Activated CD8-positive, alpha-beta memory T cell treated with anti-CD3 and anti-CD28 coated beads for 1 hour (primary cell): ENCODE measurements at places on chromosomes 5 and 9.

DNA sequence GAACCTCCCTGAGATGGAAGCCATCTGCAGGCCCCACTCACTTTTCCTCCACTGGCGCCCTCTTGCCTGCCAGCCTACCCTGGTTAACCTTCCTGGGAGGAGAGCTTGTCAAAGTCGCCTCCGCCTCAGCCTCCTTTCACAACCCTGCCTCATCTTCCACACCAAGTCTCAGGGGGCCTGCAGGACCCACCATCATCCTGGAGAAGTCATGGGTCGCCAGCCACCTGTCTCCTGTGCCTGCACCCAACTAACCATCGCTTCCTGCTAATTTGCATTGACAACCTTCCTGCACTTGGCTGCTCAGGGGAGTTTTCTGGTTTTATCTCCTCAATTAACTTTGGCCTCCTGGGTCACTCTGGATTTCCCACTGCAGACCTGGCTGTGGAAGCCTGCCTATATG is 52.8 kb upstream of the GRHPR start:
- DNase-seq = no peak

GRCh38 chr9:128141604-128142003 is 7.6 kb upstream of the LCN2 start:
- DNase-seq = no peak

DNA sequence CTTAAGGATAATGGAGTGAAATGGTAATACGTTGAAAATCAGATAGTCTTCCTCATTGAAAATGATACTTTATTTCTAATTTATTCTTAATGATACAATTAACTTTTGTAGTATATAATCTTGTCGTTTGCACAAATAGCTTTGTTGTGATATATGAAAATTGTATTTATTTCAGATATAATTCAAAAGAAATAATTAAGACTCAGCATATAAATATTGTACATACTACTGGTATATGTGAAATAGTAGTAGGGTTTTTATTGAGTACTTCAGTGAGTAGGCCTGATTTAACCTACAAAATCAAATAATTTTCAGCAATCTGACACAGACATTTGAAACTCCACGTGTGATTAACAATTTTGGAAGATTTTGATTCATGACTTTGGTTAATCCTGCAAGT is 4.8 kb downstream of the C5orf22 start:
- DNase-seq = no peak

DNA sequence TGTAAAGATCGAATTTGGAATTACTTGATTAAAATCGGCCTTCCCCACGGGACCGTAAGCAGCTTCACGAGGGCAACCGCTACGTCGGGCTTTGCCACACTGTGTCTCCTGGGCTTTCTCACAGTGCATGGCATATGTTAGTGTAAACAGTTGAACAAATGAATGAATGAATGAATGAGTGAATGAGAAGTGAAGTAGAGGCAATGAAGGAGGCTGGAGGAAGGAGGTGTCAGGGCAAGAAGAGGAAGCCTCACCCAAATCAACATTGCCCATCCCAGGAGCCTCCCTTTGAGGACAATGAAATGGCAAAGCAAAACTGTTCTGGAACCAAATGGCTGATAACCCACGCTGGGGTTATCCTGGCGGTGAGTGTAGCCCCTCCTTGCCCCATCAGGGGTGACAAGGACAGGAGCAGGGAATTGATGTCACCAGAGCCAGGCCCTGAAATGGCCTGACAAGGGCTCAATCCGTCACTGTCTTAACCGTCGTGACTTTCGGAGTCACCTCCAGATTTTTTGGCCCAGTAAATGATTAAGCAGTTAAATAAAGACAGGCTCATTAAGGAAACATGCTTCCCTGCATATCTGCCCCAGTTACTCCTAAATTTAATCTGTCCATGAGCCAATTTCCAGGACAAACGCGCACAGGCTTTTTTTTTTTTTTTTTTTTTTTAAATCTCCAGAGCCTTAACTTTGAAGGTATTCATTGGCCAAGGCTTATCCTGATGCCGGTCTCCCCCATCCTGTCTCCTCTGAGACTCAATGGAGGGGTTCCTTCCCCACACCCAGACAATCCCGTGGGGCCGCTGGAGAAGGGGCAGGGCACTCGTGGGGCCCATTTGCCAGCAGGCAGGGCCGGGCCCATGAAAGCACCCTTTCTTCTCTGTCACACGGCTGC is 88.4 kb upstream of the BOD1 start:
- no peak for DNase-seq

DNA sequence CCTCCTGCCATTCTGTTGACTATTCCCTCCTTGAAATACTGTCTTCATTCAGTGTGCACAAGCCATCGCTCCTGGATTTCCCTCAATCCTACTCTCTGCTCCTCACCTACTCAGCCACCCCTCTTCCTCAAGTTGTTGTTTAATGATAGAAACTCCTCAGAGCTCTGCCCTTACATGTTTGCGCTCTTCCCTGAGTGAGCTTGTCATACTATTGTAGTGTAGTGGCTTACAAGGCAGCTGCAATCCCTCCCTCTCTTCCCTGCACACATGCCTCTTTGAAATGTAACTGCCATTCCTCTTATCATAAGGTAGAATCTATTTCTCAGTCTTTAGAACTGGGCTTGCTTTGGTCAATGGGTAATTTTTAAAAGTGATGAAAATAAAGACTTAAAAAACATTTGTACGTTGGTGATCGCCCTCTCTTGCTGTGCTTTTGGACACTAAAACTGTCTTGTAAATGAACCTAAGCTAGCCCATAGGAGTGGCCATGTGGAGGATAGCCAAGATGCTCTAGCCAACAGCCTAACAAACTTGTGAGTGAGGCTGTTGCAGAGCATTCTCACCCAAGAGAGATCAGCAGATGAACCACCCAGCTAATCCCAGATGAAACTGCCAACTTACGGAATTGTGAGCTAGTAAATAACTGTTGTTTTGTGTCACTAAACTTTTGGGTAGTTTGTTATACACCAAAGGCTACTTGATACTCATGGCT is 18.1 kb upstream of the SMAD5 start:
- DNase-seq = no peak

- no peak for DNase-seq
Measured at GRCh38 chr5:154878642-154879335, 20.4 kb downstream of the CNOT8 start.

DNA sequence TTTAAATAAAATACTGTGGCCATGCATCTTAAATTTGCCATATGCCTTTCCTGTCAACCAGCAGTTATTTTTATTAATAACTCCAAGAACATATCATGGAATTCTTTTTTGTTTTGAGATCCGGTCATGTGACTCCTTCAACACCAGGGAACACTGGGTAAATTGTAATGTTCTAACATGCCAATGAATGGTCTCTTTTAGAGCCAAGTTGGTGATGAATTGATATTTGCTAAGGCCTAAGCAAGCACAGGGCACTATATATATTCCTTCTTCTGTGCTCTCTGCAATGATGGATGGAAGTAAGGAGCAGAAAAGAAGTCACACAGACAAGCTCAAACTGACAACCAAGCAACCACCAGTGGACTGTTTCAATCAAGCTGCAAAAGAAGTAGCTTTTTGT is 124.0 kb downstream of the EFNA5 start:
- no peak for DNase-seq

DNA sequence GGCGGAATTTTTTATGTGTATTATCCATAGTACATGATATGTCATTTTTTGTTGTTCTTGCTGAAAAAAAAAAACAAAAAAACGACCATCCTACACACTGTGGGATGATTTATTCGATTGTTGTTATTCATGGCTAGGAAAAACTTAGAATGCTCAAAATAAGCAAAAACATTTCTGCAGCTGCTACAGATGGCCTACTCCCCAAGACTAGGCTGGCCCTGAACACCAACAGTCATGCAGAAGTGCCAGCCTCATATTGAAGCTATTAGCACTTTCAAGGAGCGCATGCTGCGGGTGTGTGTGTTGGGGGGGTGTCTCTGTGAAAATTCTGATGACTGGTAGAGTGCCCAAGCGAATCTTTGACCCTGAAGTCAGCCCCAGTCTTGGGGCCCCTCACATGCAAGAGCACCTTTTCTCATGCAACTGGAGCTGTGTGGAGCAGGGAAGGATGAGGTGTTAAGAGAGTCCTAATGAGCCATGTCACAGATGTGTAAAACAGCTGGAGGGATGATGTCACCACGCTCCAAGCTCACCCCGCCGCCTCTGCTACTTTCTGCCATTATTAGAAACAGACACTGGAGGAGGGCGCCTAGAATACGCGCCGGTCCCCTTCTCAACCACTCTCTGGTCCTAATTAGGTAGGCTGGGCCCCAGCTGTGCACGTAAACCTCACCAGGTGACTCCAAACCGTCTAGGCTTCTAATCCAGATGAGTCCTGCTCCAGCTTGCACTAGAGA is 61.0 kb upstream of the SMIM23 start:
- no peak for DNase-seq

GRCh38 chr5:176671890-176672747 is 24.8 kb downstream of the TSPAN17 start:
- DNase-seq = no peak

GRCh38 chr9:117465706-117466105 is 50.8 kb upstream of the ASTN2 start:
- DNase-seq = no peak

GRCh38 chr5:103829585-103829984 is 267.0 kb upstream of the NUDT12 start:
- no peak for DNase-seq

DNA sequence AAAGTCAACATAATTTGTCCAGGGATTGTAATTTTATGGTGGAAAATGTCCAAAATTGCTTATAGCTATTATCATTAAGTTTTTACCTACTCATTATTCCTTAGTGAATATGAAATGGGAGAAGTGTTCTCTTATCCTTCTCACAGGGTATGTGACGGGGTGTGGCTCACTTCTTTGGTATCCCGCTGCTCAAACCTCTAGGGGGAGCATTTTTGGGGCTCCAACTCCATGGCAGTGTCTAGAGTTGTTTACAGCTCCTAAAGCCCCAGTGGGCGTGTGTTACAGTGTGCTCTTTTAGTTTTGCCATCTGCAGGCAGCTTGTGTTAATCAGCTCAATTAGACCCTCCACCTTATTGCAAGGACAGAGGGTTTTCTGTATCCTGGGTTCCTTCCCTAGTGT is 89.4 kb downstream of the CDKN2A start:
- DNase-seq = no peak

GRCh38 chr9:122086873-122087272 is 6.2 kb downstream of the TTLL11 start:
- DNase-seq = no peak

- no peak for DNase-seq
Measured at GRCh38 chr9:32394381-32395049, 10.1 kb downstream of the ACO1 start.

DNA sequence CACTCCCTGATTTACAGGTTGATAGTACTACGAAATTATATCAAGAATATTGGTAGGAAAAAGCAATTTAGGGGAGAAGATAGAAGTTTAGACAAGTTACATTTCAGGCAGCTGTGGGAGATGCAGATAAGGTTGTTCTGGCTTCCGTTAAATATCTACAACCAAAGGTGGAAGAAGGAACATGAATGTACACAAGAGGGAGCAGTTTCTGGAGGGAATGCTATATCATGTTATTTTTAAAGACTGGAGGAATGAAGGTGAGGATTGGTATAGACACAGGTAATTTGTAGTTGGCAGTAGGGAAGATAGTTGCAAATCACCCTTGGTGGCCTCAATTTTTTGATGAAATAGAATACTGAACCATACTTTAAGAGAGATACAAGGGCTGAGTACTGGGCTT is 187.3 kb upstream of the NMUR2 start:
- DNase-seq = no peak

DNA sequence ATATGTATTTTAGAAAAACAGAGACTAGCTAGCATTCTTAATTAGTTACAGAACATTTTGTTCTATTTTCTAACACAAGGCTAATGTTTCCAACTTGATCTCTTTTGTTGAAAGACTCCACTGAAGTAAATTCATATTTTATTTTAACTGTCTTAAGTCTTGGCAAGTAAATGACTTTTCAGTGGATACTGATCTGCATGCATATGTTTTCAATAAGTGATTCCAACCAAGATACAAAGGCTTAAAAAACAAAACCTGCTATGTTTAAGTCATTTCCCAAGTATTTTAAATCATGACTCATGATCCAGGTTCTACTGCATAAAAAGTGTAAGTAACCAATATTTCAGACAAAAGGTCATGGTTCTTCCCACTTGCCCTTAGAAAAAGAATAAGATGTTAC is 5.7 kb downstream of the CDO1 start:
- DNase-seq = no peak

DNA sequence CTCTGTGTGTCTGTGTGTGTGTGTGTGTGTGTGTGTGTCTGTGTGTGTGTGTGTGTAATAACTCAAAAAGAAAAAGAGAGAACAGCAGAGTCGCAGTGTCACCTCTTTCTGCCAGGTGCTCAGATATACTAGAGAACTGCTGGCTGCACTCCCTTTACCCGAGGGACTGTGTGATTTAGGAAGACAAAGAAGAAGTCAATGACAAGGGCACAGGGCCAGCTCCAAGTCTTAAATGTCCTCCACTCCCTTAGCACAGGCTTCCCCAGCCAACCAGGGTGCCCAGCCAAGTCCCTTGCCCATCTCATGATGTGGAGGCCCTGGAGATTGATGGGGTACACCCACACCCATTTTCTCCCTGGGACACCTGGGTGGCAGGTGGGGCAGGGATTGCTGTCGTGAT is 8.7 kb downstream of the CCNJL start:
- DNase-seq = no peak

GRCh38 chr5:63655043-63655442 is 307.2 kb downstream of the HTR1A start:
- DNase-seq = no peak

- no peak for DNase-seq
Measured at GRCh38 chr9:95771556-95772246, 103.8 kb upstream of the ERCC6L2 start.

GRCh38 chr5:142421621-142422397 is 97.0 kb upstream of the SPRY4 start:
- DNase-seq = no peak

- no peak for DNase-seq
Measured at GRCh38 chr5:96663608-96664007, 1.4 kb downstream of the CAST start.

DNA sequence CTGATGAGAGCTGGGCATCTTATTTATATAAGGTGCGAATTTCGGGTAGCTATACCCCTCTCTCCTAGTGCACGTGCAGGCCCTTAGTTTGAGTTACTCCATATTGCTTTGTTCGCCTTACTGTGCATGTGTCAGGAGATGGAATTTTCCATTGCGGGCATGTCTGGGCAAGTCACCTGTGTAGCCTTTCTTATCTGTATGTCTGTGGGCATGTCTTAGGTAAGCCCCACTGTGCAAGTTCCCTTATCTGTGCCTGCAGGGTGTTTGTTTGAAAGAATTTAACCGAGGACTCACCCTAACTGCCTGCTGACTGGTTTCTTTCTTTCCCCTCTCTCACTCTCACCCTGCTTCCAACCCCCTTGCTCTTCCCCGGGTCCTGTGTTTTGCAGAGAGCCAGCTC is 140.7 kb upstream of the RANBP3L start:
- no peak for DNase-seq

- no peak for DNase-seq
Measured at GRCh38 chr5:107980923-107981692, 310.4 kb upstream of the EFNA5 start.

- no peak for DNase-seq
Measured at GRCh38 chr9:117796681-117797080, 92.5 kb downstream of the TLR4 start.

GRCh38 chr9:132878695-132879456 is at the start of gene SPACA9:
TSS of gene SPACA9 (plus strand) at chr9:132878898. CDS start at chr9:132883948, 5,050 bp downstream.
- peak; percentile 4 for DNase-seq
